HFFc6 (cell line): ENCODE measurements at places on chromosomes 12 and 14. TPM values are rescaled to one million over a fixed set of nuclear protein-coding genes. Genes with fewer than 3 reads are reported as not detected.

Gene FERMT2
- 116 to 145 TPM (median 133 TPM) in 3 replicates for total RNA-seq

Gene CTSG
- total RNA-seq = not detected in 3 replicates

Gene ALX1
- not detected in 3 replicates for total RNA-seq

Gene TEP1
- 12.1 to 18.1 TPM (median 16.6 TPM) in 3 replicates for total RNA-seq

DNA sequence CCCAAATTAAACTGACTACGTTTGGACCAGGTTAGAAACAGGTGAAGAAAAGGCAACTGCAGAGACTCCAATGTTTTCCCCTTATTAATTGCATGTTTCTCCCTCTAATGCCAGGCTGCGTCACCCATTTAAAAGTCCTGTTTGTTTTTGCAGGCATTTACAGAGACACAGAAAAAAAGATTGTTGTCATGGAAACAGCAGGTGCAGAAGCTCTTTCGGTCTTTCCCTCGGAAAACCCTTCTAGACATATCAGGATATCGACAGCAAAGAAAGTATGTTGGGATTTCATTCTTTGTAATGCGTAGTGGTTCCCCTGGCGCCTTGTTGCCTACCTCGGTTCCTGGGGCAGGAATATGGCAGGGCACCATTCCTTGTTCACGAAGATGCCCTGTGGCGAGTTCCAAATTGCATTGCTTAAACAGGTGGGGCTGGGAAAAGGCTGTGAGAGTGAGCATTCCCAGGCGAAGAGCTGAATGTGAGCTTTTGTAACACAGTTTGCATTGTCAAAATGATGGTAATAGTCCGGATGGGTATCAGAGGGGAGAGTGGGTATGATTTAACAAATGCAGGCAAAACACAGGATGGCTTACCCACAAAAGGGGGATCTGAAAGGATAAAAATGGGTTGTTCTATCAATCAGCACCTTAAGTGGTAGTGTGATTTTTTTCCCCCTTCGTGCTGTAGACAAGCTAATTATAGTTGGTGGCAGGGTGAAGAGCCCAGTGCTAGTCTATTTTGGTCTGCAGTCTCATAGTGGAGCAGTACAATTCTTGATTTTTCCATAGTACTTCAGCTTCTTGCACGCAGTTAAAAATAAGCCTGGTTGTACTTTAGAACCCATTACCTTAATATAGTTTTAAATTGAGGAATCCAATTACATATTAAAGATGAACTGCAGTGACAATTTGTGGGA lies 132.4 kb downstream of the GCH1 start:
- no peak for DNase-seq

GRCh38 chr12:50951112-50951511 lies 1.2 kb upstream of the HIGD1C start:
- no peak for DNase-seq

DNA sequence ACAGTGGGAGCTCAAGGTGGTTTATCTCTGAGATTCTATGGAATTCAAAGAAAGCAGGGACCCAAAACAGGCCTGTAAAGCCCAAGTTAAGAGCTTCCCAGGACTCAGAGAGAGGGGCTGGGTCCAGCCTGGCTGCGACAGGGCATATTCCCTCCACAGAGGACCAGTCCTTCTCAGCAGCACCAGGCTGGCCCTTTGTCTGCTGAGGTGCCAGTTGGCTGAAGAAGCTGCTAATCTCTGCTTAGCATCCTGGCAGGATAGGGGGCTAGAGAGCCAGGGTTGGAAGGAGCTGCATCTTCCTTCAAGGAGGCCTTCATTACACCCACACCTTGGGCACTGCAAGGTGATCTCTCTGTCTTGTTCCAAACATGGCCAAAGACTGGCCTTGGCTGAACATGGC lies 68.3 kb upstream of the TUNAR start:
- DNase-seq = no peak

GRCh38 chr12:25502118-25502517 lies 51.0 kb downstream of the LMNTD1 start:
- no peak for DNase-seq

GRCh38 chr12:102757154-102757881 lies 159.7 kb downstream of the PAH start:
- no peak for DNase-seq

DNA sequence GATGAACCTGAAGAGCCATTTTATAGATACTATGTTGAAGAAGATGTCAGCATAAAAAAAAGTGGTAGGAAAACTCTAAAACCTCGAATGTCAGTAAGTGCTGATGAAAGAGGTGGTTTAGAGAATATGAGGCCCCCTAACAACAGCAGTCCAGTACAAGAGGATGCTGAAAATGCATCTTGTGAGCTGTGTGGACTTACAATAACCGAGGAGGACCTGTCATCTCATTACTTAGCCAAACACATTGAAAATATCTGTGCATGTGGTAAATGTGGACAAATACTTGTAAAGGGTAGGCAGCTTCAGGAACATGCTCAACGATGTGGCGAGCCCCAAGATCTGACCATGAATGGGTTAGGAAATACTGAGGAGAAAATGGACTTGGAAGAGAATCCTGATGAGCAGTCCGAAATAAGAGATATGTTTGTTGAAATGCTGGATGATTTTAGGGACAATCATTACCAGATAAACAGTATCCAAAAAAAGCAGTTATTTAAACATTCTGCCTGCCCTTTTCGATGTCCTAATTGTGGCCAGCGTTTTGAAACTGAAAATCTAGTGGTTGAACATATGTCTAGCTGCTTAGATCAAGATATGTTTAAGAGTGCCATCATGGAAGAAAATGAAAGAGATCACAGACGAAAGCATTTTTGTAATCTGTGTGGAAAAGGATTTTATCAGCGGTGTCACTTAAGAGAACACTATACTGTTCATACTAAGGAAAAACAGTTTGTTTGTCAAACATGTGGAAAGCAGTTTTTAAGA lies 17.8 kb upstream of the HSPA2 start:
- DNase-seq = no peak

Gene AMDHD1
- total RNA-seq = not detected in 3 replicates

- DNase-seq = no peak
Observed at GRCh38 chr12:52049286-52049685, 2.0 kb upstream of the NR4A1 start.

Gene CMA1
- total RNA-seq = not detected in 3 replicates

GRCh38 chr12:46774322-46774633 lies 51.5 kb downstream of the SLC38A4 start:
- no peak for DNase-seq

DNA sequence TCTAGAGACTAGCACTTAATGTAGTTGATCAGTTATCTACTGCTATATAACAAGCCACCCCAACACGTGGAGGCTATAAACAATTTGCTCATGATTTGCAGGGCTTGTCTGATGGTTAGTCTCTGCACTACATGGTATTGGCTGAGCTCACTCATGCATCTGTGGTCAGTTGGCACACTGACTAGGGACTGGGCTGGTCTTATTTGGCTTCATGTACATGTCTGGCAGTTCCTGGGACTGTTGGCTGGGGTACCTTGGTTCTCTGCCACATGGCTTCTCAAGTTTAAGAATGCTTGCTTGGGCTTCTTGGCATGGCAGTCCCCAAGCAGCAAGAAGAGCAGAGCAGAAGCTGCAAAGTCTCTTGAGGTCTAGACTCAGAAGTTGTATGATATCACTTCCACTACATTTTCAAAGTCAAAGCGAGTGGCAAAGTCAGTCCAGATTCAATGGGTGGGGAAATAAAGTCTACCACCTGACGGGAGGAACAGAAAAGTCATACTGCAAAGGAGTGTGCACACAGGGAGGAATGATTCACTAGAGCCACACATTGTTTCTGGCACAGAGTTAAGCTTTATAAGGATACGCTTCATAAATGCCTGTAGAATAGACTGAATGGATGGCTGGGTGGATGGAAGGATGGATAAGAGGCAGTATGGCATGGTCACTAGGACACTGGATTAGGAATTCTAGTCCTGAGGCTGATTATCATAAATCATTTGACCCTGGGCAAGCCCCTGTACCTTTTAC lies 44.8 kb upstream of the PTHLH start:
- no peak for DNase-seq

GRCh38 chr14:98976271-98976670 lies 295.7 kb downstream of the BCL11B start:
- no peak for DNase-seq

GRCh38 chr12:56935752-56936151 lies 1.5 kb upstream of the SDR9C7 start:
- DNase-seq = no peak

Gene TSPAN9
- 25.0 to 39.6 TPM (median 32.9 TPM) in 3 replicates for total RNA-seq

DNA sequence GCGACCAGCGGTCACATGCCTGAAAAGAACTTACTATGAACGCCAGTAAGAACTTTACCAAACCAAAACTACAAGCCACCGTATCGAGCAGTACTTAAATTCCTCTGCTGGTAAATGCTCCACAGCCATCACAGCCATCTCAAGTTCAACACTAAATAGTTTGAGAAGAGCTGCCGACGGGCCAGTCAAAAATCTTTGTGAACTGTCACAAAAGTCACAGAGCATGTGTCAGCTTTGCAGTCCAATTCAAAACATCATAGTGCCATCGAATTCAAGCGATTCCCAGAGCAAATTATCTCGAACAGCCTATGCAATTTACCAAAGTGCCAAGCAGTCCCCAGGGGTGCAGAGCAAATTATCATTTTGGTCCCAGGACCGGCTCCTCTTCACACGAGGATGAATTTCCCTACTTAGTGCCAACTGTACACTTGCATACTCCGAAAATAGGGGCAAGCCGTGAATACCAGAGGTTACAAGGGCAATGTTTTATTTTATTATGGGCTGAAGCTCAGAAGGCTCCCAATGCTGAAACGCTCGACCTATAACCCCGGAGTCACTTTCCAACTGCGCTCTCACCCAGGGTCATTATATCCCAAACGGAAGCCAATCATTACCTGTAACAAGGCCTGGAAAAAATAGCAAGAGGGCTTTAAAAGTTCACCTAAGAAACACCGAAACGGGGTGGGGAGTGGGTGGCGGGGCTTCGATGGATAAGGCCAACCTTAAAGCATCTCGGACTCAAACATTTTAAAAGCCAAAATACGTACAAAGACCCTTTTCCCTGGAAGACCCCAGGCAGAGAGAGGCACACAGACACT lies 1.1 kb downstream of the LRP6 start:
- peak; percentile 31 for DNase-seq

GRCh38 chr12:40325349-40325960 lies 100.7 kb downstream of the LRRK2 start:
- no peak for DNase-seq

Gene EIF4B
- total RNA-seq = 363 to 427 TPM (median 380 TPM) in 3 replicates

GRCh38 chr14:62674563-62675237 lies 370.6 kb downstream of the KCNH5 start:
- DNase-seq = no peak

DNA sequence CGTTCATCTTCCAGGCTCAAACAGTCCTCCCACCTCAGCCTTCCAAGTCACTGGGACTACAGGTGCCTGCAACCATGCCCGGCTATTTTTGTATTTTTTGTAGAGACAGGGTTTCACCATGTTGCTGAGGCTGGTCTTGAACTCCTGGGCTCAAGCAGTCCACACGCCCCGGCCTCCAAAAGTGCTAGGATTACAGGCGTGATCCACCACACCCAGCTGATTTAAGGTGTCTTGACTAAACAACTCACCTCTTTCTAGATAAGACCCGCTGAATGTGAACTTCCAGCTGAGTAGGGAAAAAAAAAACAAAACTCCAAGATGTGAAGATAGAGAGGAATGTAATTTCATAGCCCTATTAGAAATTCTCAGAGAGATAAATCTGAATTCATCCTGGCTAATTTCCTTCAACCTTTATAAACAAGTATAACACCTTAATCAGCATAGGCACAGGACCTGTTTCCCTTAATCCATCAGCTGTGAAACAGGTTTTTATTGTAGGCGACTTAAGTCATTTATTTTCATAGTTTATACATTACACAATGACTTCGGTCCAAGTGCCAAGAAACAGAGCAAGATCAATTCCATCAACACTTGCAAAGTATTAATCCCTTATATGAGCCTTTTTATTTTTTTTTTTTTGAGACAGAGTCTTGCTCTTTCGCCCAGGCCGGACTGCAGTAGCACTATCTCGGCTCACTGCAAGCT lies 51.5 kb downstream of the HCAR2 start:
- DNase-seq = no peak

GRCh38 chr14:49945448-49946319 lies 52.8 kb downstream of the ARF6 start:
- no peak for DNase-seq

GRCh38 chr12:78732481-78732880 lies 132.1 kb upstream of the SYT1 start:
- no peak for DNase-seq

GRCh38 chr12:123164710-123165261 lies 13.9 kb upstream of the PITPNM2 start:
- no peak for DNase-seq

DNA sequence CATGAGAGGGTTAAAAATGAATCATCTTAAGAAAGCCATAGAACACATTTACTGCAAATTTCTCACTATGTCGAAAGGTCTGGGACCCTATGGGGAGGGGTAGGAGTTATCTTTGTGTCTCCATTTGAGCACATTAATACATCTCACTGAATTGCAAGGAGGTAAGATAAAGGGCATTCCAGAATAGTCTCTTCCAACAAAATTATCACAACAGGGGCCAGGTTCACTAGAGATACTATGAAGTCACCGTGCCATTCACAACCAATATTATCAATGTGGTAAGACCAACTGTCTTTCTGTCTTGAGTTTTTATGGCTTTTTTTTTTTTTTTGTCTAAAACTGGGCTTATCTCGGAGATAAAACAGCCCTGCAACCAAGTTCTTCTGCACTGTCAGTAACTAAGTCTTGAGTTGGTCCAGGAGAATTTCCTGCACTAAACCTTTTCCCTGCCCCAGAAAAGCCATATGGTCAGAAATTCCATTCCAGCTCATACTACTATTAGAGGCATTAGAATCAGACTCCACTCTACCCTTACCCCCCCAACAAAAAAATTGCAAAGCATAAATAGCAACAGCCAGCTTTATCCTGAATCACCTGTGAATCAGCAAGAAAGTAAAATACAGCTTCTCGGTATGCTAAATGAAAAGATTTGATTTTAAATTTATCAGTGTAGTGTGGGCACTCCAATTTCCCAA lies 79.7 kb downstream of the PTPRR start:
- DNase-seq = no peak

Gene CDC42BPB
- total RNA-seq = 73.4 to 80.5 TPM (median 78.2 TPM) in 3 replicates

Gene VASH1
- 0.94 and 2.3 TPM in 2 replicates for total RNA-seq

Gene GMPR2
- total RNA-seq = 72.6 to 76.7 TPM (median 76.6 TPM) in 3 replicates

- DNase-seq = no peak
Observed at GRCh38 chr14:49089107-49089506, 497.1 kb downstream of the RPS29 start.

DNA sequence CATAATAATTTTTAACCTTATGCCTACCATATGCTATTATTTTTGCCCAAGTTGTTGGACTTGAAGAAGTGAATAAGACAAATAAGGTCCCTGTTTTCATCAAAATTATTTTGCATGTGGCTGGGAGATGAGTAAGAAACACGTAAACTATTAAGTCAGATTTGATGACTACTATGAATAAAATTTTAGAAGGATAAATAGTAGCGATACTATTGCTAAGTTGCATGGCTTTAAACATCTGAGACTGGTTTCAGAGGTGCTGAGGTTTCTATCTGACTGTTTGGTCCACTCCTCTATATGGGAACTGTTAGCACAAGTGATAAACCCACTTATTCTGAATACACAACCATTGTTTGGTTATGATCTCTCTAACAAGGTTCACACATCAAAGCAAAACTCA lies 674.3 kb upstream of the MDGA2 start:
- no peak for DNase-seq
